Activated naive CD4-positive, alpha-beta T cell (primary cell): ENCODE measurements at places on chromosomes 6 and 20.

DNA sequence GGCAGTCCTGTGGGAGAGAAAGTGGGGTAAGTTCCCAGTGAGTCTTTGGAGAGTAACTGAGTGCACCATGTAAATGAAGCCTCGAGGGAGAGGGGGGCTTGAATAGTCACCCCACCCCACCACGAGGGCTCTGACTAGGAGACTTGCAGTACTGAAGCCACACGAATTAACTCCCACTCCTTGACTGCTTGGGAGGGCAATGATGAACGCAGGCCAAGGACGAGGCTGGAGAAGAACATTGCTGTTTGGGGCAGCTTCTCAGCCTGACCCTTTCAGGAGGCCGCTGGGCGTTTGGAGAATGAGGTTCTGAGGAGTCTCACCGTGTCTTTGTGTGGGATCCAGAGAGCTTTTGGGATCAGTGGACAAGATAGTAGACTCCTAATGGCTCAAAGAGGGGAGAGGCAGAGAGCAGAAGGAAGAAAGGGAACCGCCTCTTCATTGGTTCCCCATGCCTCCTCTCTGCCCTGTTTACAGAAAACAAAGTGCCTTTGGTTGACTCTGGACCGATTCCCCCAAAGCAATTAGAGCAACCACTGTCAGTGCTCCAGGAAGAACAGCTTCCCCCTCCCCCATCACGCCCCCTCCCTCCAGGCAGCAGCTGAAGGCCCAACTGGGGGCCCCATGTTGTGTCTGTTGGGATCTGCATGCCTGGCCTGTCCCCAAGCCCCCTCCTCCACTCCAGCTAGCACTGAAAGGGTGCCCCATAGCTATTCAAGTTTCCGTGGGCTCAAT lies 41.7 kb upstream of the CDKN1A start:
- no peak for DNase-seq

- DNase-seq, result no peak
Measured at GRCh38 chr20:9185511-9185910, 116.6 kb downstream of the PLCB4 start.

DNA sequence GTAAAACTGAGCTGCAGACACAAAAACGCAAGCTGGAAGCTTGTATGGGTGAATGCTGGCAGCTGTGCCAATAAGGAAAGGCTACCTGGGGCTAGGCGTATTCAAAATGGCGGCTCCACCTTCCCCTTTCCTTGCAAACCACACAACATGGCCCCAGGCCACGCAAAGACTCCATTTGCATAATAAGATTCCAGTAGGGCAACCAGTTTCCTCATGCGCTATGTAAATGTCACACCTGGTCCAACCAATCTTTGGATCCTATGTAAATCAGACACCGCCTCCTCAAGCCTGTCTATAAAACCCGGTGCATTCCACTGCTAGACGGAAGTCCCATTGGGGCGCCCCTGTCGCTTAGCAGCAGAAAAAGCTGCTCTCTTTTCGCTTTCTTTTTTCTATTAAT lies 505.9 kb upstream of the BTBD3 start:
- DNase-seq, result no peak

- DNase-seq, result peak; percentile 8
Measured at GRCh38 chr20:57092112-57092899, 174.1 kb downstream of the BMP7 start.

GRCh38 chr20:50055524-50056083 lies 57.3 kb downstream of the UBE2V1 start:
- no peak for DNase-seq

GRCh38 chr6:158233214-158233795 lies 65.2 kb downstream of the GTF2H5 start:
- no peak for DNase-seq

- DNase-seq, result no peak
Measured at GRCh38 chr6:167705211-167705750, 121.4 kb upstream of the AFDN start.

GRCh38 chr6:138261116-138261780 lies 43.0 kb upstream of the PBOV1 start:
- DNase-seq, result no peak

GRCh38 chr20:31906001-31906400 lies 35.6 kb downstream of the TTLL9 start:
- DNase-seq, result no peak

GRCh38 chr6:36769676-36770499 lies 69.4 kb downstream of the CPNE5 start:
- DNase-seq, result no peak

- no peak for DNase-seq
Measured at GRCh38 chr6:18584372-18584771, 197.2 kb downstream of the RNF144B start.

DNA sequence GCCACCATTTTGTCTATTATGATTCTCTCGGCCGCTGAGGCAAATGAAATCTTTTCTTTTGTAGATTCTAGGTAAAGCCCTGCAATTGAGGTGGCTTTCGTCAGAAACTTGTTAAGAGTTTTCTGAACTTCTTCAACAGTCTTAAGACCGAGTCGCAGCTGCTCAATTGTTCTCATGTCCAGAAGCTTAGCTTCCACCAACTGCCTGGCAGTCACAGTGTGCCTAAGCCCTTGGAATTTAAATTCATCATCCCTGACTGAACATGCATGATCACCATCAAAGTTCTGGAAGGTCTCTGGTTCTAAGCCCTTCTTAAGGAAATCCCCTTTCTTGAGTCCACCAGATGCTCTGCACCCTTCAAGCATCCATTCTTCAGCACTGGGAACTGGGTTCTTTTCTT lies 25.7 kb downstream of the DST start:
- DNase-seq, result no peak

DNA sequence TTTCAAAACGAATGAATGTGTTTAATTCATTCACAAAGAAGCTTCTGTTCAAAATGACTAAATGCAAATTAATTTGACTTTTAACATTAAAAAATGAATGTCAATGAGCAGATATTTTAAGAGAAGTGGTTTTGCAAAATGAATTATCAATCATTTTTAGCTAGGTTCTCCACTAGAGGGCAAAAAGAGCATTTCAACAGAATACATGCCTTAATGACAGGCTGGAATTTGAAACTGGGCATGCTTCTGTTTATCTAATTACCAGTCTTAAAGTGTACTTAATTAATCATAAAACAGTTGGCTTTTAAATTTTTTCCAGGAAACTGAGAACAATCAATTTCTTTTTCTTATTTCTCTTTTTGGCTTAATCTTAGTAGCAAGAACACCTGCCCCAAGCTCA lies 63.8 kb upstream of the TINAG start:
- no peak for DNase-seq

DNA sequence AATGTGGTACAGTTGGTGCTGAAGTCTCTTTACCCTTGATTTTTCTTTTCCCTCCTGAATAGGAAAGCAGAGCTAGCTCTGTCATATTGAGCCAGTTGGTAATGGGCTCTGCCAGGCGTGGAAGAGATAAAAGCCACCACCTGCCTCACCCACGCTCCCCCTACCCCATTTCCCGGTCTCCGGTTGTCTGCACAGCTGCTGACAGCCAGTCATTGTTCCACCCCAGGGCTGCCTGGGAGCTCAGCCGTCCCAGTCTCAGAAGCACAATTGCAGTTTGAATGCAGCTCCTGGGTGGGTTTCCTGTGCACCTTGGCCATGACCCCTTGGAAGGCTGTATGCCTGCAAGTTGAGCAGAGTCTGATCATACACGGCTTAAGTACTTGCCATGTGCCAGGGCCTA lies 675.2 kb upstream of the FLRT3 start:
- no peak for DNase-seq

GRCh38 chr20:30487947-30488926 lies 769.2 kb upstream of the DEFB115 start:
- DNase-seq, result no peak

DNA sequence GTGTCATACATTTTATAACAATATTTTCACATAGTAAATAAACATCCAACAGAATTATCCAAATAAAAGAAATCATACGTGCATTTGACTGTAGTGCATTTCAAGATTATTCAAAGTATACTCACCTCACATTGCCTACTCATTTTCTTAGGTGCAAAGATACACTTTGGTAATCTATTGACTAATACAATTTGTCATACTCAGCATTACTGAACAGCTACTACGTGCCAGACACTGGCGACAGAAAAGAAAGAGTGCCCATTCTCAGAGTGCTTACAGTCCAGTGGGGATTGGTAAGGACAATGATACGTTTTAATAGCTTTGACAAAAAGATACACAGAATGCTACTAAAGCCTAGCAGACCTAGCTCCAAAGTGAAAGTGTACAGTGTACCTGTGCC lies 42.0 kb downstream of the FBXL4 start:
- no peak for DNase-seq

DNA sequence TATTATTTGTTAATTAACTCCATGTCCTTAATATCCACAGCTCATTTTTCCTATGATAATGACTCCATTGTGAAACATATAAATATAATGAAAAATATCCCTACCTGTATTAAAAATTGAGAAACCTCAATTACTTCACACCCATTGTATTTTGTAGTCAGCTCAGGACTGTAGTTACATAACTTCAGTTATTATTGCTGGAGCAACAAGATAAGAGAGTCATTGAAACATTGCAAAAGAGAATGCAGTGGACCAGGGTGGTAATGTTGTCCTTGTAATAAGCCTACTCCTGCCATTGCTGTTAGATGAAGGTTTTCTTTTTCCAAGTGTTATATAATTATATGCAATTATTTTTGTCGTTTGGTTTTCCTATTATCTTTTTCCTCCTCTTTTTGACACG lies 184.4 kb downstream of the PRL start:
- DNase-seq, result no peak

- no peak for DNase-seq
Measured at GRCh38 chr6:151160929-151161757, 78.6 kb upstream of the AKAP12 start.
